ENCODE measurements at places on chromosomes 12 and 14.
A peak's percentile ranks its signal among the peaks of the same experiment; 100 is the strongest.

GRCh38 chr14:44701563-44702263 is 194.6 kb upstream of the FSCB start:
- DNase-seq, result peak; percentile 2

DNA sequence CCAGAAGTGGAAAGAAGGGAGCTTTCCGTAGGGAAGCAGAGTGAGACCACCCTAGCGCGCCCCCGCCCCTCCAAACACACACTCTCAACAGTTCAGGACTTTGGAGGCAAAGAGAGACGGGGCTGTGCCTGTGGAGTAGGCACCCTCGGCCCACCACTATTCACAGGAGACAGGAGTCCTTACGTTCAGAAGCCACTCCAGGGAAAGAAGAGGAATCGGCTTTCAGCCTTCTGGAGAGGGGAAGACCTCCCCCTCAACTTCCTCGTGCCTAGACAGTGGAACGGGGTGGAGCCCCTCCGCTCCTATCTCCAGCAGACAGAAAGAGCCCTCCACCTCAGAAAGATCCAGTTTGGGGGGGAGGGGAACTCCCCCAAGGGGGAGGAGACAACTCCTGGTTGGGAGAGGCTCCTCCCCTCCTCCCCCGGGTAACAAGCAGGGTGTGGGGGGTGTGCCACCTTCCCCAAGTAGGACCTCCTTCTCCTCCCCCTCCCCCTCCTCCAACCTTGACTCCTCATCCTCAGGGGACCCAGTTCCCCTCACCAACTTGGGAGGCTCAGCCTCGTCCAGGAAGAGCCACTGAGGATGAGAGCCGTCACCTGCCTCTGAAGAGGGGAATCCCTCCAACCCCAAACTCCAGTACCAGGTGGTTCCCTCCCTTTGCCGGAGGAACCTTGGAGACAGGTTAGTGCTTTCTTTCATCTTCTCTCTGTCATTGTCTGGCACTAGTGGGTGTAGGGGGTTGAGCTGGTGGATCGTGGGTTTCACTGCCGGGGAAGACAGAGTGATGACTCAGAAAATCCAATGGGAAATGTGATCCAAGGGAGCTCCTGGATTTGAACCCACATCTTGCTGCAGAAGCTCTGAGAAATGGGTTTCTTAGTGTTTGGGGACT is 883 bp downstream of the FOXJ2 start:
- no peak for DNase-seq

GRCh38 chr12:3097186-3097804 is 20.1 kb downstream of the TSPAN9 start:
- no peak for DNase-seq

DNA sequence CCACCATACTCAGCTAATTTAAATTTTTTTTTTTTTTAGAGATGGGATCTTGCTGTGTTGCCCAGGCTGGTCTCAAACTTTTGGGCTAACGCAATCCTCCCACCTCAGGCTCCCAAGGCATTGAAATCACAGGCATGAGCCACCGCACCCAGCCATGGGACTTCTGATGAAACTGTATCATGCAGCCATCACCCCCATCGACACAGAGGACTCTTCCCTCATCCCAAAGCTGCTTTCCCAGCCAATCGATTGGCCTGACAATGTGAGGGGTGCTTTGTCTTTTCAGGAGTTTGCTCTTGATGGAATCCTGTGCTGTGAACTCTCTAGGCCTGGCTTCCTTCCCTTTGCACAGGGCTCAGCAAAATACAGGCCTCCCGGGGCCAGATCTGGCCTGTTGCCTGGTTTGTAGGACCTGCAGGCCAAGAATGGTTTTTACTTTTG is 59.6 kb upstream of the NCOR2 start:
- no peak for DNase-seq

GRCh38 chr14:69495341-69495921 is 10.9 kb downstream of the PLEKHD1 start:
- no peak for DNase-seq

- no peak for DNase-seq
Observed at GRCh38 chr14:21634840-21635239, at the start of gene OR10G2. Gene OR10G2 (minus strand): TSS chr14:21634940. CDS start chr14:21634842, 98 bp downstream.

Data from foreskin keratinocyte (primary cell).